Lung (tissue), 17 donors: ENCODE measurements at places on chromosomes 13 and 19. TPM values are rescaled to one million over a fixed set of nuclear protein-coding genes. Genes with fewer than 3 reads are reported as not detected.

The MPHOSPH8 gene
- polyA plus RNA-seq: 35.0 TPM

The ARL11 gene
- polyA plus RNA-seq: 3.0 TPM

The ZNF723 gene
- polyA plus RNA-seq: not detected

The FAM124A gene
- 1.3 TPM for polyA plus RNA-seq

The NPAS1 gene
- 1.2 TPM for polyA plus RNA-seq

The FGF21 gene
- not detected for polyA plus RNA-seq

The IL17D gene
- 0.65 TPM for polyA plus RNA-seq

The IGFL3 gene
- not detected for polyA plus RNA-seq

The RAVER1 gene
- 17.7 TPM for polyA plus RNA-seq

The IGFL4 gene
- not detected for polyA plus RNA-seq

The PABPC3 gene
- 0.10 TPM for polyA plus RNA-seq

The ERF gene
- 35.2 TPM for polyA plus RNA-seq

The TIMM44 gene
- polyA plus RNA-seq: 75.8 TPM

The TMEM143 gene
- 7.6 TPM for polyA plus RNA-seq

The KLK10 gene
- polyA plus RNA-seq: 34.2 TPM

The CBY2 gene
- not detected for polyA plus RNA-seq

The IGFL2 gene
- not detected for polyA plus RNA-seq

The DNAJC3 gene
- polyA plus RNA-seq: 15.2 TPM

The RNF225 gene
- 0.14 TPM for polyA plus RNA-seq

The ADGRE2 gene
- polyA plus RNA-seq: 40.2 TPM

The ZNF534 gene
- 0.06 TPM for polyA plus RNA-seq

The FPR3 gene
- polyA plus RNA-seq: 15.8 TPM

The MYO9B gene
- polyA plus RNA-seq: 95.2 TPM

The ZNF835 gene
- 0.49 TPM for polyA plus RNA-seq

The IGSF23 gene
- not detected for polyA plus RNA-seq

The FCER2 gene
- polyA plus RNA-seq: 1.2 TPM

The ZNF440 gene
- 9.3 TPM for polyA plus RNA-seq

The GPR12 gene
- not detected for polyA plus RNA-seq

The ZNF8 gene
- polyA plus RNA-seq: 1.8 TPM

The MCF2L gene
- 21.0 TPM for polyA plus RNA-seq

The LRG1 gene
- 56.7 TPM for polyA plus RNA-seq

The DHX34 gene
- 24.2 TPM for polyA plus RNA-seq

The SNAPC2 gene
- polyA plus RNA-seq: 19.2 TPM

The PSG4 gene
- polyA plus RNA-seq: not detected

The C19orf73 gene
- polyA plus RNA-seq: 3.1 TPM

The PSG2 gene
- polyA plus RNA-seq: not detected

The PNKP gene
- 75.1 TPM for polyA plus RNA-seq

The LHFPL6 gene
- polyA plus RNA-seq: 22.7 TPM

The WASF3 gene
- 5.5 TPM for polyA plus RNA-seq

The TMPRSS9 gene
- 0.37 TPM for polyA plus RNA-seq

The SIGLEC9 gene
- polyA plus RNA-seq: 57.0 TPM

The PTOV1 gene
- 101 TPM for polyA plus RNA-seq

The ITGBL1 gene
- polyA plus RNA-seq: 2.0 TPM

The OVOL3 gene
- polyA plus RNA-seq: not detected

The COL5A3 gene
- polyA plus RNA-seq: 8.4 TPM

The CEACAM8 gene
- polyA plus RNA-seq: 0.88 TPM

The NOVA2 gene
- 6.7 TPM for polyA plus RNA-seq

The IFT88 gene
- polyA plus RNA-seq: 11.1 TPM

The GSX1 gene
- not detected for polyA plus RNA-seq

The GRWD1 gene
- polyA plus RNA-seq: 8.9 TPM

The NEK3 gene
- 25.7 TPM for polyA plus RNA-seq

The ATP4B gene
- polyA plus RNA-seq: not detected

The PCDH17 gene
- 3.4 TPM for polyA plus RNA-seq

The KCNRG gene
- polyA plus RNA-seq: 2.9 TPM

The PSG3 gene
- polyA plus RNA-seq: not detected
